ENCODE measurements at places on chromosomes 1 and 21.

GRCh38 chr1:235697508-235697907, 47.9 kb upstream of the GNG4 start:
- DNase-seq, result peak; percentile 10

DNA sequence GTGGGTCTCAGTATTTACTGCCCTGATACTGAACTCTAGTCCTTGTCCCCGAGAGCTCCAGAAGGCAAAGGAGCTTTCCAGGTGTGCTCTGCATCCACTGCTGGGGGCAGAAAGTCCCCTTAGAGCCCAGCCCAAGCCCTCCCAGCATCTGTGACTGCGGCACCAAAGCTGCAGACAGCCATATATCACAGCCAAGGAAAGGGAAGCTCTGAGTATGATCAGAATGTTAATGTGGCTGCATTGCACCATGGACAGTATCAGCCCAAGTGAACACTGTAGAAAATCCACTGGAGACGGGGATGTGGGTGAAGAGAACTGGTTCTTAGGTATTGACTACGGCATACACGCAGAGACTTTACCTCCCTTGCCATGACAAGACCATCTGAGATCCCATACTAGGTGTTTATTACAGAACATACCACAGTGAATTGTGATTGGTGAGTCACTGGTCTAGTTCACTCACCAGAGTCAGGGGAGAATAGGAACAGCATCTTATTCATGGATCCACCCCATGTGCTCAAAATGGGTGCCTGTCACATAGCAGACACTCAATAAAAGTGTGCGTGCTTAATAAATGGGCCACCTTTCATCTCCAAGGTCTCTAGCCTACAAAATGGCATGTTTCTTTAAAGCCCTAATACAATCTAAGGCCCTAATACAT, 170.3 kb downstream of the HHIPL2 start:
- no peak for DNase-seq

GRCh38 chr1:43688594-43689000, 18.7 kb upstream of the ST3GAL3 start:
- no peak for DNase-seq

- peak; percentile 52 for DNase-seq
These were observed at the start of gene ACTN2 for GRCh38 chr1:236685917-236686814. Gene ACTN2, plus strand, starts transcription at chr1:236686499. Its CDS starts 175 bp downstream, at chr1:236686674.

- DNase-seq, result no peak
These were observed 859 bp downstream of the NFASC start for GRCh38 chr1:204871405-204872037.

DNA sequence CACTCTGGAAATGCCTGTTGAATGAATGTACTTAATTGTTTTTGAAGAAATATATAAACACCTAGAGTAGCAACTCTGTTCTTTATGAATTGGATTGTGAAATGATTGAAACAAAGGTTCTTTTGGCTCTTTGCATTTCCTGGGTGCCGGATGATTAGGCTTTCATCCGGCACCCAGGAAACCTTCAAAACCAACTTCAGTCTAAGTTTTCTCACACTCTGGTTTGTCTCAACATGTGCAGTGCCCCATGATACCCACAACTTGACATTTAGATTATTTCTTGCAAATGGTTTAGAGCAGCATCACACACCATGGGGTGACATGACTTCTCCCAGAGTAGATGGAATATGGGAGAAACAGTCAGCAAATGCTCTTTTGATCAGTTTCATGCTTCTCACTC, 354.9 kb downstream of the BARHL2 start:
- no peak for DNase-seq

- DNase-seq, result no peak
These were observed 515.1 kb upstream of the PTBP2 start for GRCh38 chr1:96206451-96206850.

GRCh38 chr1:244199902-244200301, 148.8 kb downstream of the ZBTB18 start:
- no peak for DNase-seq

GRCh38 chr1:235057385-235058306, 71.0 kb downstream of the TOMM20 start:
- DNase-seq, result no peak

- no peak for DNase-seq
These were observed 3.2 kb downstream of the INKA2 start for GRCh38 chr1:111735858-111736544.

DNA sequence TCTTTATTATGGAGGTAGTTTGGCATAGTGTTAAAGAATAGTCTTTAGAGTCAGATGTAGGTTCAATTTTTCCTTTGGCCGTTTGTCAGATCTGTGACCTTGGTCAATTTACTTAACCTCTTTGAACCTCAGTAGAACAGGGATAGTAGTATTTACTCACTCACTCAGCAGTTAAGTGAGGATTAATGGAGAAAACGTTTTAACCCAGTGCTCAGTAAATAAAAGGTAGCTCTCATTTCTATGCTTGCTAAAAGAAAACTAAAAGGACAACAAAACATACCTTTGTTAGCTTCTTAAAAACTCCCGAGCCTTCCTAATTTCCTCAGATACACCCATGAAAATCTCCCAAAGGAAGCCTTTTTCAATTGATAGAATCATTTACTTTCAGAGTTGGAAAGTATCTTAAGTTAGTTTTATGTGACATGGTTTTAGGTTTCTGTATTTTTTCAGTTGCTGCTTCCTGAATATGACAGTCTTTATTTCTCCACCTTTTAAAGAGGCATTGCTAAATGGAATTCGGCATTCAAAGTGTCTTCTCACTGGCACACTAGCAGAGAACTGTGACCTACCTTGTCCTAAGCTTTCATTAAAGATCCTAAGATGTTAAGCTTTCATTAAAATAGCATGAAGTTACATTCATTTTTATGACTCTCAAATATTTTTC, 7.8 kb downstream of the ABCD3 start:
- no peak for DNase-seq

- DNase-seq, result no peak
These were observed 105.9 kb upstream of the EDEM3 start for GRCh38 chr1:184860535-184860934.

DNA sequence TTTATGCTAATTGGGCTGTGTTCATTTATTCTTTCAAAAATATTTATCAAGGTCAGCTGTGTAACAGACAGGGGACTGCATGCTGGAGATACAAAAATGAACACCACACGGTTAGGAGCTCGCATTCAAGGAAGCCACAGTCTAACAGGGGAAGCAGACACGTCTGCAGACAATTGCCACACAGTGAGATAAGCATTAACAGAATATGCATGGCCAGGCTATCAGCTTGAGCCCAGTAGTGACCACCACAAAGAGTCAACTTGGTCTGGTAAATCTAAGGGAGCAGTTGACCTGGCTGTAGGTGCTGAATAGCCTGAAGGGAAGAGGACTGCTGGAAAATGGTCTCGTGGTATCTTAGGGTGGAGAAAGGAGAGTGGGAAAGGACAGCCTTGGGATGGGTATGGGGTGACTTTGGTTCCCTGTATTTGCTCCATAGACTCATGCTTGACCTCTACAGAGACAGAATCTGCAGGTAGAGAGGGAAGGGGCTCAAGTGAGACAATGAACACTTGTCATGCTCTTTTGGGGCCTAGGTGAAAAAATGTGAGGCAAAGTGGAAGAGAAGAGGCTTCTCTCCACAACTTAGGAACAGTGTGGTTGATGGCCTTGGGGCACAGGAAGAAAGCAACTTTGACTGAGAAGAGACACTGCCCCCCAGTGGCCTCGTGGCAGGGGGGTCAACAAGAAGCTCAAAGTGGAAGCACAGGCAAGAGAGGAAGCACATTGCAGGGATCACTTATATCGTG, 7.6 kb upstream of the NPL start:
- DNase-seq, result peak; percentile 70

GRCh38 chr1:231924180-231924579, 297.6 kb downstream of the DISC1 start:
- DNase-seq, result no peak

GRCh38 chr1:163528710-163529348, 207.1 kb downstream of the NUF2 start:
- DNase-seq, result peak; percentile 1

GRCh38 chr1:214506972-214507431, 44.4 kb downstream of the PTPN14 start:
- no peak for DNase-seq

DNA sequence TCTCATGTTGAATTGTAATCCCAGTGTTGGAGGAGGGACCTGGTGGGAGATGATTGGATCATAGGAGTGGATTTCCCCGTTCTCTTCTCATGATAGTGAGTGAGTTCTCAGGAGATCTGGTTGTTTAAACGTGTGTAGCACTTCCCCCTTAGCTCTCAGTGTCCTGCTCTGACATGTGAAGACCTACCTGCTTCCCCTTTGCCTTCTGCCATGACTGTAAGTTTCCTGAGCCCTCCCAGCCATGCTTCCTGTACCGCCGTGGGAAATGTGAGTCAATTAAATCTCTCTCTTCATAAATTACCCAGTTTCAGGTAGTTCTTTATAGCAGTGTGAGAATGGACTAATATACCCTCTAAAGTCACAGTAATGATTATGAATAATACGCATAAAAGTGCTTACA, 248.4 kb upstream of the LRRC7 start:
- no peak for DNase-seq

GRCh38 chr1:183073320-183073719, 50.1 kb downstream of the LAMC1 start:
- DNase-seq, result no peak

DNA sequence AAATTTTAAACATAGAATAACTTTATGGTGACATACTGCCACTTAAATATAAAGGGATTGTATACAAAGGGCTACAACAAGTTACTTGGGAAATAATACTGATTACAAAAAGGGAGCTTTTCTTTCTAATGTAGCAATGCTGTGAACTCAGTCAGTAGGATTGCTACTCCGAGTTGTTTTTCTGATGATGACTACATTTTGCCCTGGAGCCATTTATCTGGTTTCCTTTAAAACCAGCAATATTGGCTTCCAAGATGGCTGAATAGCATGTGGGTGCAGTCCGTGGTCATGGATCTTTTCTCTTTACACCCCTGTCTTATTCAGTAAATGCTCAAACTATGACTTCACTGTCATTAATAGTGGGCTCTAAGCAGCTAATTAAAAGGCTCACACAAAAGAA, 92.6 kb upstream of the NEK7 start:
- no peak for DNase-seq

- no peak for DNase-seq
These were observed 1.6 kb downstream of the UROD start for GRCh38 chr1:45013551-45014209.

DNA sequence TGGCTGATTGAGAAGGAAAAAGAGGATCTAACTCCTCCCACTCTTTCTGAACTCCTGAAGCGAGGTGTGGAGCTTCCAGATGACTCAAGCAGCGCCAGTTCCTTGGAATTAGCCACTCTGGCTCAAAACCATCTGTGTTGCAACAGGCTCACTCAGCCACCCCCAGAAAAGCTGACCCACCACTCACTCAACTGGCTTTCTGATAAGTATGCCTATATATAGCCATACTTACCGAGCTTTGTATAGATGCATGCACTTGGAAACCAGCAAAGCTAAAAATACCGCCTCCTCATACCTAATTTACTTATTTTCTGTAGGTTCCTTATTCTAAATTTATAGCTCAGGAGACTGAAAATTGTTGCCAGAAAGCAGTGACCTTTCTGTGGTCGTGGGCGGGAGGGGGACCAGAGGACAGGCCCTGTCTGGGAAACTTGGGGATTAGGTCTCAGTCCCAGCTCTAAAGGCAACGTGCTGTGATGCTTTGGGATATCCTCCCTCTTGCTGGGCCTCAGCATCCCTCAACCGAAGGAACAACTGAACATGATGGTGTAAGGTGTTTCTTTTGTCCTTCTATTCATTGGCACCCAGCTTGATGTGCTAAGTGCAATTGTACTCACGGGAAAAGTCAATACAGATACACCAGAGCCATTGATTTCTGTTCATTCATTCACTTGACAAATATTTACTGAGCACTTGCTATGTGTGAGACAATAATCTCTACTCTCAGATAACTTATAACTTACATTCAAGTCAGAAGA, 65.7 kb downstream of the NENF start:
- no peak for DNase-seq

DNA sequence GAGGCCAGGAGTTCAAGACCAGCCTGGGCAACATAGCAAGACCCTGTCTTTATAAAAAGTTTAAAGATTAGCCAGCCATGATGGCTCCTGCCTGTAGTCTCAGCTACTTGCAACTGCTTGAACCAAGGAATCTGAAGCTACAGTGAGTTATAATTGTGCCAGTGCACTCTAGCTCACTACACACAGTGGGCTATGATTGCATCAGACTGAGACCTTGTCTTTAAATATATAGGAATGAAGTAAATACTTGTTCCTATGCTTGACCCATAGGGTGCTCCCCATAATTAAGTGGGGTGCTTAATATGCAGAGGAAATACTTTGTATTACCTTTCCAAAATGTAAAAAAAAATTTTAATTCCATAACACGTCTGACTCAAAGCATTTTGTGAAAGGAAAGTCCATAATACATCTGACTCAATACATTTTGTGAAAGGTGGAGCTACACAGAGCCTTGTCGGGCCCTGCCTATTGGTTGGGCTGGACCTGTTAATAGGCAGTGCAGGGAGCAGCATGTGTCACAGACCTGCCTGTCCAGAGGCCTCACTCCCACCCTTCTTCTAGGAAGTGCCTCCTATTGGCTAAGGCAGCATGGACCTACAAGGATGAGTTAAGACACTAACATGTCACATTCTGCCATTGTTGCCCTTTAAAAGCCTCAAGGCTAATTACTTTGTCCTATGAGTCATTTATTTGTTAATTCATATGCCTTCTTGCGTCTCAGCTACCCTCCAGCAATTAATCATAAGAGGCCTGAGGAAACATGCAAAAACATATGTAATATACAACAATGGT, 33.6 kb downstream of the CD58 start:
- DNase-seq, result no peak
